ENCODE measurements at places on chromosomes 3 and 15.
A peak's percentile ranks its signal among the peaks of the same experiment; 100 is the strongest.

- DNase-seq, result no peak
Measured at GRCh38 chr3:197960694-197961581, 921 bp downstream of the LMLN start.

GRCh38 chr15:25801586-25802284, 61.4 kb downstream of the ATP10A start:
- no peak for DNase-seq

DNA sequence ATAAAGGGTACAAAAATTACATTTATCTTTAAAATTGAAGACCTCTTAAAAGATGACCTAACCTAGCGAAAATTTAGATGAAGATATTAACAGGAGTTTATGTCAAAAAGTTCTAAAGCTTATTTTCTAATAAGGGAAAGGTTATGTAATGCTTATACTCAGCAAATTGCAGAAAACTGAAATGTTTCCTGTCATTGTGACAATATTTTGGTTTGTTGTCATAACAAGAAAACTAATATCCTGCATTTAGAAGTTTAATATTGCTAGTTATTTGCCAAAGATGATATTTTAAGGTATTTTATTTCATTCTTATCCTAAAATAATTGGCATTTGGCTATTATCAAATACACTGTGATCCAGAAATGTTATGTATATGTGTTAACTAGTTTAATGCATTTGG, 294.5 kb downstream of the C3orf38 start:
- DNase-seq, result no peak

- DNase-seq, result peak; percentile 78
Measured at GRCh38 chr3:189324538-189325138, 152.9 kb downstream of the TPRG1 start.

DNA sequence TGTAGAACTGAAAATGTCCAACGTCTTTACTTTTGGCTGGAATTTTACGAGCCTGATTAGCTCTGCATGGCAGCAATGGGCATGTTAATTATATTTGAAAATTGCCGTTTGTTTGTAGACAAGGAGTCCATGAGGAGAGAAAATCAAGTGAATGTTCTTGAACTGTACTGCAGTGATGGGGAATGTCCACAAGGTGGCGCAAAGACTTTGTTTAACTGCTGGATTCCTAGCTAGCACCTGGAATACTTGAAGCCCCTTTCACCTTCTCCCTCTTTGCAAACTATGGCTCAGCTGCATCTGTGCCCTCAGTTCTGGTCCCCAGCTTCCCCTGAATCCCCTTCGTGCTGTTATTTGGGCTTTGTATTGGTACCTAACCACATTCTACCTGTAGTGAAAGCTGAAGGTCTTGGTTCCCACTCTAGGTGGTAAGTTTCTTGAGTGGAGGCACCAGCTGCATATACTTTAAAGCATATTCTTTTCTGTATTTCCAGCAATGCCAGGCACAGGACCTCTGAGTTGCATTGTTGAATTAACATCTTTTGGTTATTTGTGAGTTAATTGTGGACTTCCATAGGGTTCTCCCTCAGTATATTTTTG, 25.3 kb downstream of the EXOG start:
- DNase-seq, result peak; percentile 62

GRCh38 chr3:110474397-110474796, 597.2 kb upstream of the NECTIN3 start:
- no peak for DNase-seq

- no peak for DNase-seq
Measured at GRCh38 chr15:29822100-29822683, at the start of gene TJP1. Gene TJP1 (minus strand): TSS chr15:29822468. CDS start chr15:29822028, 440 bp downstream.

GRCh38 chr3:24829011-24829581, 334.4 kb upstream of the THRB start:
- DNase-seq, result no peak

DNA sequence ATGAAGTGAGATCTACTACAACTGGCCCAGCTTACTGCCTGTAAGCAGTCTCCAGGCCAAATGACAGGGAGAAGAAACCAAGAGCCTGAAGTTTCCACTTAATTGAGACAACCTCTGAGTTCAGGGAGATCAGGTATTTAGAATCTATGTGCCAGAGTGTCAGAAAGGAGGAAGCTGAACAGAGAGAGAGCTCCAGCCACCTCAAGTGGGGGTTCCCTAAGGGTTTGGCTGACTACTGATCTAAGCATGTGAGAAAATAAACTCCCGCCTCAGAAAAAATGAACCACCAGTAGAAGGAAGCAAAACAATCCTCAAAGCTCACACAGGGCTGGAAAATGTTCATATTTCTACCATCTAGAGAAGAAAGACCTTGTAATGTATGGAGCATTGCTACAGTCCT, 25.0 kb downstream of the ADAM10 start:
- DNase-seq, result no peak

- no peak for DNase-seq
Measured at GRCh38 chr3:68378631-68379030, 553.7 kb downstream of the TAFA4 start.

GRCh38 chr3:64095802-64096201, 72.5 kb upstream of the PSMD6 start:
- no peak for DNase-seq

DNA sequence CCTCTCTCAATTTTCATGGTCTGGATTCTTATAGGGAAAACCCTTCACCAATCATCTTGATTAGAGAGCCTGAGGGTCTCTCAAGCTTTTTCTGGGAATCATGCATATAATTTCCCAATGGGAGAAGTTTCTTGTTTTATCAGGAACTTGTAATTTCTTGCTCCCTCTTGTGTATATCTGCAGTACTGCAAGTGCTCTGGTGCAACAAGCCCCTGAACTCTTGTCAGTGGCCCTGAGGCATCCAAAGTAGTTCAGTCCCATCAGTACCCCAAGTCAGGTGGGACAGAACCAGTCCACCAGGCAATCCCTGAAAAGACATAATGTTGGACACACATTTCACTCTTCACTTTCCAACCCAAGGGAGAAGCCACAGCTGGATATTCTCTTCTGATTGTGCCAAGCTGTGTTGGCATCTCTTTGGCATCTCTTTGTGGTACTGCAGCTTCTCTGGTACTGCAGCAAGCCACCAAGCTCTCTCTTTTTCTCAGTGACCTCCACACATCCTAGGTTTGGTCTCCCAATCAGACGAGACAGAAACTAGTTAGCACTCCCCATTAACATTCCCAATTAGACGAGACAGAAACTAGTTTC, 214.5 kb downstream of the ZIC4 start:
- no peak for DNase-seq

GRCh38 chr3:119586733-119587172, 7.5 kb downstream of the ADPRH start:
- DNase-seq, result no peak

DNA sequence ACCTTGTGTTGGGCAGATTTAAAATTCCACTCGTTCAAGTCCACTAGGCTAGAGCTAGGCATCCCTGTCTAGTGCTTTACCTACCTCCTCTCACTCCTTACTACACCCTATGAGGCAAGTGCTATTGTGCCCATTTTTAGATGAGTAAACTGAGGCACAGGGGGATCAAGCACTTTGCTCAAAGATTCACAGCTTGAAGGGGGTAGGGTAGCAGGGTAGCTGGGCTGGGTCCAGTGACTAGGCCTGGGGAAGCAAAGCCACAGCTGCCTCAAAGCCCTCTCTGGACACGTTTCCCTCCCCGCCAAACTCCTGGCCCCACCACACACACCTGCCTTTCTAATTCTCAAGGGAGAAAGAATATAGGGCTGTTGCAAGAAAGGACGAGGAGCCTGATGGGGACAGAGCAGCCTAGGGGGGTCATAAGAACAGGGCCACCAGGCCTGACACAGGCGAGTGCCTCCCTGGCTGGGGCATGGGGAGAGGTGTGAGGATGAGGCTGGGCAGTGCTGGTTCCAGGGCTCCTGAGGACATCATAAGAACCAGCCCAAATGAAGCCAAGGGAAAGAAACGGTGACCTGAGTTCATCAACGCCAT, 34.8 kb upstream of the SFMBT1 start:
- no peak for DNase-seq

DNA sequence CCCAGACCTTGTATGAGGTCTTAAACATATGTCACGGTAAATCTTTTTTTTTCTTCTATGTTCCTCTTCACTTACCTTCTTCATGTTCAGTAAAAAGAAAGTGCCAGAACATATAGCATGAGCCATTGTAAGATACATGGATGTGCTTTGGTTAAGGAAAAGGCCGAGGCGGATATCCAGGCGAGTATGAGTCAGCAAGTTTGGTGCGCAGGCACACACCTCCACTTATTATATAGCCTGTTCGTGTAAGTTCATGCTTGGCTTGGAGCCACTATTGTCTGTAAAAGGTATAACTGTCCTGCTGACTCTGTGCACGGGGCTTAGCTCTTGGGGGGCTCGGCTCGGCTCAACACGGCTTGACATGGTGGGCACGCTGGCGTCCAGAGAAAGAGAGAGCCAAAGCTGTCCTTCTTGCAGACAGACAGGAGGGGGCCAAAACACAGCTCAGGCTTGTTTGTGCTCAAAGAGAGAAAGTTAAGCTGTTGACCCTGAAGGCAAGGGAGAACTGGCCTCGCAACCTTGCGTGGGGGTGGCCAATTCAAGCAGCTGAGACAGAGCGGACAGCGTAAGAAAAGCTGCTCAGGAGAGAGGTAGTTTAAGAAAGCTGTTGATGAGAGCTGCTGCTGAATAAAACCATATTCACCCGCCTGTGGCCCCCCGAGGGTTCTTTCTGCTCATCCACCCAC, 251.2 kb downstream of the SLC9A9 start:
- no peak for DNase-seq

All from stimulated activated CD4-positive, alpha-beta T cell treated with anti-CD3 and anti-CD28 coated beads, Interleukin-2, amount 100 ng/mL, for 24 hours (primary cell).